Uterus (tissue), 4 donors: ENCODE measurements at places on chromosomes 5 and 9. TPM values are rescaled to one million over a fixed set of nuclear protein-coding genes. Genes with fewer than 3 reads are reported as not detected.

C5orf58 gene
- not detected for total RNA-seq

LECT2 gene
- total RNA-seq: not detected

TSPAN17 gene
- total RNA-seq: 22.6 TPM

IFNB1 gene
- not detected for total RNA-seq

SLC45A2 gene
- total RNA-seq: not detected
